Epithelial cell of prostate (primary cell): ENCODE measurements at places on chromosomes 16 and 17.
A peak's percentile ranks its signal among the peaks of the same experiment; 100 is the strongest.

GRCh38 chr17:68378268-68379176 is 78.8 kb downstream of the WIPI1 start:
- no peak for DNase-seq

DNA sequence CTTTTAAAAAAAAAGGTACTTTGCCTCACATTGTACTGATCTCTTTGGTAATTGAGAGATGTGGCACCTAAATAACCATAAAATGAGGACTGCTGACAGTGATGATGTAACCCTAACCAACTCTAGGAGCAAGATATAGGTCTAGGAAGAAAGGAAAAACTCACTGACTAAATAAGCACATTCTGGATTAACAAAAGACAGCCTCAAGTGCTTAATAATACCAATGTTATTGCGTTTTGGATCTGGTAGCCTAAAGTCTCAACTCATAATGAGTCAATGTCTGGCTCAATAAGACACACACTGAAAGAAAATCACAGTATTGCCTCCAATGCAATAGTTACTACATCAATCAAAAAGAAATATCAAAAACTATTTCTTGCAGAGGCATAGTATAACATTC is 3.0 kb downstream of the ERN1 start:
- no peak for DNase-seq

GRCh38 chr17:1714980-1715802 is 5.0 kb upstream of the TLCD2 start:
- DNase-seq: peak; percentile 55

DNA sequence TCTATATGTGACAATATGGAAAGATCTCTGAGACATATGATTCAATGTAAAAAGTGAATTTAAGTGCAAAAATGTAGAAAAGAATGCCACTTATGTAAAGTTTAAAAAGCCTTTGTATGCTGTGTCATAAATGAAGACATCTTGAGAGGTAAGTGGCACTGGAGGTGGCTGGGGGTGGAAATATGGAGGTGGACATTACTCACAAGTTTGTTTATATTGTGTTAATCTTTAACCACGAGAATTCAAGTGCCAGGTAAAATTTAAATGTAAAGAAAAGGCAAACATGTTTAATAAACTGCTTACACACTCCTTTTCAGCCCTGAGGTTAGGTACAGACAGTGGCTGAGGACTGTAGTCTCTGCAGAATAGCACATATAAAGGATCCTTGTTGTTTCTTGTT is 235.1 kb downstream of the ABCC12 start:
- no peak for DNase-seq

DNA sequence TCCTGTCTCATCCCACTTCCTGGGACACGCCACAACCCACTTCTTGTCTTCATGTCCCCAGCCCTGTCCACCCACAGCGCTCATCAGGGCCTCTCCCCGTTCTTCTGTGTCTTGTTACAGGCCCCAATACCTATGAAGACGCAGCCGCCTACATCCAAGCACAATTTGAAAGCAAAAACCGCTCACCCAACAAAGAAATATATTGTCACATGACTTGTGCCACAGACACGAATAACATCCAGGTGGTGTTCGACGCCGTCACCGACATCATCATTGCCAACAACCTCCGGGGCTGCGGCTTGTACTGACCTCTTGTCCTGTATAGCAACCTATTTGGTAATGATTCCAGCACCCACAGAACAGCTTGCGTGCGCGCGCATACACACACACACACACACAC is 70.6 kb downstream of the AMFR start:
- DNase-seq: no peak

- no peak for DNase-seq
Observed at GRCh38 chr16:24203675-24204074, 52.5 kb upstream of the CACNG3 start.

GRCh38 chr17:51238255-51238887 is 21.5 kb downstream of the MBTD1 start:
- no peak for DNase-seq

- no peak for DNase-seq
Observed at GRCh38 chr17:81466564-81467472, 45.8 kb downstream of the ACTG1 start.

DNA sequence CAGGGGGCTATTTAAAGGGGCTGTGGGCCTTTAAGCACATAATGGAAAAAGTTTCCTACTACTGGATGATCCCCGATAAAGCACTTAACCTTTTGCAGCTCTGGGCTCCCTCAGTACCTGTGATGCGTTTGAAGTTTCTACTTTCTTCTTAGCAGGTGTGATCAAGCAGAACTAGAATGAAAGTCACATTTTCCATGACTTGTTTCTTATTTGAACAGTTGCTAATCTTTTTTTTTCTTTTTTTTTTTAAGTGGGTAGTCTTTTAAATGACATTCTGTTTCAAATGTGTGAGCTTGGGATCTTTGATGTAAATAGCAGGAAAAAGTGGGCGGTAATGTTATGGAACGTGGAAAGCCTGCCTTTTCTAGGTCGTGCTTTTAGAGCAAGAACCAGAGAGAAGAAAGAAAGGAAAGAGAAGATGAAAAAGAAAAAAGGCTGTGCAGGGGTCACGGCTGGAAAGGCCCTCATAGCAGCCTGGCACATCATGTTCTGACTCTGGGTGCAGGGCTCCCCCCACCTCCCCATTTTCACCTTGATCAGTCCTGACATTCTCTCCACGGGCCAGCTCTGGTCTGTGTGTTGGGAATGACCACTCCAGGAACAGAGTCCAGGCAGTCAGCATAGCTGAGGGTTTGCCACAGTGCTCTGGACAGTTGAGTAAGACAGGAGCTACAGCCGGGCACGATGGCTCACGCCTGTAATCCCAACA is 150.6 kb downstream of the CLEC16A start:
- no peak for DNase-seq

DNA sequence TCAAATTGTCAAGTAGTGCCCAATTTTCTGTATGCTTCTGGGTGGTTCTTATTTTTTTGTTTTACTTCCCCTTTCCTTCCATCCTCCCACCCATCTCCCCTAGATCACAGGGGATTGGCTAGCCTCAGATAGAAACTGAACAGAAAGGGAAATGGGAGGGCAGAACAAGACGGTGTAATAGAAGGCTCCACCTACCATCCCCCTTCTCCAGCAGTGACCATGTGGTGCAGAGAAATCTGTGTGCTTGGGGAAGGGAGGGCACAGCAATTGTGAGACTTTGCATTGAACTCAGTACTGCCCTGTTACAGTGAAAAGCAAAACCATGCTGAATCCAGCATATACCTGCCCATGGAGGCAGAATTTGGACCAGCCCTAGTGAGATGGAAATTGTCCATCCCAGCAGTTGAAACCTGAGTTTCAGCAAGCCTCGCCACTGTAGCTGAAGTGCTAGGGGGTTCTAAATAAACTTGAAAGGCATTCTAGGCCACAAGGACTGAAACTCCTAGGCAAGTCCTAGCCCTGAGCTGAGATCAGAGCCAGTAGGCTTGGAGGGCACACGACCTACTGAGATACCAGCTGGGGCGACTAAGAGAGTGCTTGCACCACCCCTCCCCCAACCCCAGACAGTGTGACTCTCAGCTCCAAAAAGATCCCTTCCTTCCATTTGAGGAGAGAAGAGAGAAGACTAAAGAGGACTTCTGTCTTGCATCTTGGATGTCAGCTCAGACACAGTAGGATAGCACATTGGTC is 5.2 kb downstream of the SLFN11 start:
- DNase-seq: no peak

- DNase-seq: no peak
Observed at GRCh38 chr16:56841233-56841632, 23.8 kb upstream of the SLC12A3 start.

GRCh38 chr17:61174310-61174709 is 225.3 kb upstream of the TBX2 start:
- DNase-seq: no peak

GRCh38 chr16:88967830-88968588 is 9.0 kb downstream of the CBFA2T3 start:
- no peak for DNase-seq

DNA sequence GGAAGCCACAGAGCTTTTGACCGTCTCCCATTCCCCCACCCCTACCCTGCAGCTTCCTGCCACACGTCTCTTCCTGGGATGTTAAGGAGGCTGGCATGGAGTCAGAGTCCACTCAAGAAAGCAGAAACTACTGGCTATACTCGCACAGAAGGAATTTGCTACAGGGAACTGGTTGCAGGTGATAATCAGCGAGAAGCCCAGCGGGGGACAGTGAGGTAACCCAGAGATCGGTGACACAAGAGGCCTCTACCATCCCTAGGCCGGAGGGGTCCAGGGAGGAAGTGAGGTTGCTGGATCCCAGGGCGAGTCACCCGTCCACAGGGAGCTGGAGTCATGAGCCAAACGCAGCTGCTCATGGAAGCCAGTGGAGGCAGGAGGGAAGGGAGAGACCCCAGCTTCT is 93.7 kb downstream of the SDK2 start:
- no peak for DNase-seq

DNA sequence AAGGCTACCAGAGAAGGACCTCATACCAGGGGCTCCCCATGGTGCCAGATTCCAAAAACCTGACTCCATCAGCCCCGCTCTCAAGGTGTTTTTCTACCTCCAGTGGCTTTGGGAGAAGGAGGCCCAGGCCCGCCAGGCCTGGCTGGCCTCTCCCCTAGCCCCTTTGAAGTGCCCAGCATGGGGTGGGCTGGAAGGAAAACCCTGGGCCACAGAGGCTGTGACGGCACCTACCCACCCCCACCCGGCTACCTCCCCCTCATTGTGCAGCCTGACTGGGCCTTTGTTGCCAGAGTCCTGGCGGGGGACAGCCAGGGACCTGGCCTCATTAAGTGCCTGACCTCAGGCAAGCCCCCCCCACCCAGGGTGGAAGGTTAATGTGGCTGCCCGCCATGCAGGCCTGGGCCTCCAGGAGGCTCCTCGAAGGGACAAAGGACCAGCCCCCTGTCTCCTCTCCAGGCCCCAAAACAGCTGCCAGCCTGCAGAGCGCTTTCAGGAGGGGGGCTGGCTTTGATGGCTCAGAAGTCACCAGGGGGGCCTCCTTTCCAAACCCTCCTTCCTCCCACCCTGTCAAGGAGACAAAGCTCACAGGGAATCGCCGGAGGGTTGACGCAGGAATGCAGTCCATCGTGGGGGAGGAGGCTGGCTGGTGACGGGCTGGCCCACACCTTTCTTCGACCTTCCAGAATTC is 159.4 kb downstream of the ZNF423 start:
- DNase-seq: no peak

DNA sequence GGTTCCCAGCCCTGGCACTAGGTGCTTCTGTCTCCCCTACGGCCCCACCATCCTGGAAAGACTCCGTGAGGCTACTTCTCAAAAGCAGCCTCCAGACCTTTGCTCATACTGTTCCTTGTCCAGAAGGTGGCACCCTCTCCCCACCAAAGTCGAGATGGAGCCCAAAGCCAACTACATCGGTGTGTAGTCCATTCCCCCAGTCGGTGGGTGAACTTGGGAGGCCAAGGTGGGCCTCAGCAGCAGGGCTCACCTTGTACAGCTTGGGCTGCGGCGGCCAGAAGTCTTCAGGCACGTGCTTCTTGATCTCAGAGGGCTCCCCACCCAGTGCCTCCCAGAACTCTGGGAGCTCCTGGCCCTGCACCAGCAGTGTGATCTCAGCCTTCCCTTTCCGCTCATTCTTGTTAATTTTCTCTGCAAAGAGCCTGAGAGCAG is 10.2 kb downstream of the FLII start:
- no peak for DNase-seq
